ENCODE measurements at places on chromosomes 12 and 14.

- DNase-seq, result no peak
Observed at GRCh38 chr12:14442221-14442881, 76.9 kb downstream of the ATF7IP start.

DNA sequence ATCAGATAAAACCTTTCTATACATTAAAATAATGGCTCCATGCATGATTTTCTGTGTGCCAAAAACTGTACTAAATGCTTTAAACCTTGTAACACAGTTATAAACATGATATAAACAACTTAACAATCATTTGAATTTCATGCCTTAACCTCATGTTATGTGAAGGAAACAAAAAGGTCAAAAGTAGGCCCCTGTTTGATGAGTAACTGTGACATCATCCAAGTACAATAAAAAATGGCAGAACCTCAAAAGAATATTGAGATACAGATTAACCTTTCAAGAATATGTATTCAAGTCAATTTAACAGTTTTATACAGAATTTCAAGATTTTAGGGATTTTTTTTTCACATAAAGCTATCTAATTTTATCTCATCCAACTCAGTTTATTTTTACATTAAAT is 310.7 kb upstream of the DCN start:
- no peak for DNase-seq

GRCh38 chr14:30907659-30908057 is 33.3 kb downstream of the COCH start:
- DNase-seq, result no peak

DNA sequence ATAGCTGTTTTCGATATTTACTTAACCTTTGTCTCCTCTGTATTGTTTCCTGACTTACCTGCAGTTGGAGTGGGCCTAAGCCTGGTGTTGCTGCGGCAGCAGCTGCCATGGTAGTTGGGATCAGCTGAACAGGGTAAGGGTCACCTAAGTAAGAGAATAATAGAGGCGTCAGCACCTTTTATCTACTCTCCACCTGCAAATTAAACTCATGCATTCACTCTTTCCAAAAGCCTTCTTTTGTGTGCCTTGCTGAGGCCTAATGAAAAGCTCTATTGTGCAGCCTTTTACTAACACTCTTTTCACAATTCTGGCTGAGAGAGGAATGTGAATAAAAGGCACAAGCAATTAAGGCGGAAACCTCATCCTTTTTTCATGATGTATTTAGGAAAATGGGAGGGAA is 308.7 kb downstream of the SOX5 start:
- no peak for DNase-seq

DNA sequence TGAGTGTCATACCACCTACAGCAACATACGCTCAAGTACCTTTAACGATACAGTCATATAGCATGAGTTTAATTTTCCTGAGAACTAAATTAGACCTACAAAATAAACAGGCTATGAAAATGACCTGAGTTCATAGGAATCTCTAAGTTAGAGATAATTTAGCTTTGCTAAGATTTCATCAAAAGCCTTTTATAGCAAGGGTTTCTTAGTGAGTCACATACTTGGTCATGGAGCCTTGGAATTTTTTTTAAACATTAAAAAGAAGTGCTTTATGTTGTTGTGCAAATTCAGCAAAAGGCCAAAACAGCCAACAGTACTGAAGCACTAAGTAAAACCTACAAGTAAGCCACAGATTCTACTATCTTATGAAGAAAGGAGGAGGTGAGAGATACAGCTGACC is 93.6 kb upstream of the FERMT2 start:
- no peak for DNase-seq

GRCh38 chr12:129675947-129676346 is 227.9 kb downstream of the TMEM132D start:
- no peak for DNase-seq

DNA sequence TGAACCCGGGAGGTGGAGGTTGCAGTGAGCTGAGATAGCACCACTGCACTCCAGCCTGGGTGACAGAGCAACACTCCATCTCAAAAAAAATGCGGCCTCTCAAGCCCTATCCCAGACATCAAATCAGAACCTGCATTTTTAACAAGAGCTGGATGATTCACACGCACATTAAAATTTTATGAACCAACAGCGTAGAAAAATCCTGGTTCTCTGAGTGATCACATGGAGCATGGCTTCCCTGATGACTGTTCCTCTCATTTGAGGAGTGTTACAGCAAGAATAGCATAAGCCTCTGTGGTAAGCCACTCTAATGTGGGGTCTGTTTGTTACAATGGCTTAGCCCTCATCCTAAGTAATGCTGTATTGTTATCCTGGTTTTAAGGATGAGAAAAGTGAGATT is 163.6 kb downstream of the BRMS1L start:
- no peak for DNase-seq

DNA sequence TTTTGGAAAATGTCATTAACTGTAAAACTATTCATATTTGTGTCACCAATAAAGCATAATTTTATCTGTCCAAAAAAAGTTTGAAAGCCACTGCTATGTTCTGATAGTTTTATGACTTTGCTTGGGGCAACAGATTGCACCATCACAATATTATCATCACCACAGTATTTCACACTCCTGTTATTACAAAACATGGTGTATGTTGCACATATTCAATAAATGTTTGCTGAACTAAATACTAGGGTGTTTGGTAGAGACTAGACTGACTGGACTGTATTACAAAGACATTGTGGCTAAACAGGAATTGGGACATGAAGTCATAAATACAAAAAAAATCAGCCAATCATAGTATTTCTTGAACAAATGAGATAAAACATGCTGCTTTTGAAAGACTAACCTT is 55.1 kb downstream of the PAWR start:
- no peak for DNase-seq

GRCh38 chr12:93197067-93197593 is 180.6 kb upstream of the NUDT4 start:
- no peak for DNase-seq
